Posterior vena cava (tissue), 2 donors: ENCODE measurements at places on chromosomes 5 and 9. TPM values are rescaled to one million over a fixed set of nuclear protein-coding genes. Genes with fewer than 3 reads are reported as not detected.

- DNase-seq: no peak
These were observed at the start of gene OR13F1 for GRCh38 chr9:104503963-104504362. TSS of gene OR13F1 (plus strand) at chr9:104504263. CDS start at chr9:104504263, 0 bp downstream.

The RMND5B gene
- 29.2 TPM for total RNA-seq

GRCh38 chr5:53481887-53482716 is 1.7 kb downstream of the FST start:
- DNase-seq: peak; percentile 95

DNA sequence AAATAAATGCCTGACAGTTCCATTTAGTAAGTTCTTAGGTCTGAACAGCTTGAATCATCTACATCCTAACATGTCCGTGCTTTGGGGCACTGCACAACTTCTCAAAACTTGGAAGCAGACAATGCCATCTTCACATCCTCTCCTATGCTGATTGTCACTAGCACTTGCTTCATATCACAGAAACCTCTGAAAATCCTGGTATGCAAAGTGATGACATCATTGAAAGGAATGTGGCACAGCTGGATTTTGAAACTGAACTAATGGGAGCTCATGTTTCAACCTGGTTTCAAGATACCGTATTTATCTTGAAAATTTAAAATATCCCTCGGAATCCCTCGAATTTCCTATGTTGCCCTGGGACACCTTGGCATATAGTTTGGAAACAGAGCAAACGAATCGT is 490.2 kb upstream of the DAP start:
- DNase-seq: no peak

DNA sequence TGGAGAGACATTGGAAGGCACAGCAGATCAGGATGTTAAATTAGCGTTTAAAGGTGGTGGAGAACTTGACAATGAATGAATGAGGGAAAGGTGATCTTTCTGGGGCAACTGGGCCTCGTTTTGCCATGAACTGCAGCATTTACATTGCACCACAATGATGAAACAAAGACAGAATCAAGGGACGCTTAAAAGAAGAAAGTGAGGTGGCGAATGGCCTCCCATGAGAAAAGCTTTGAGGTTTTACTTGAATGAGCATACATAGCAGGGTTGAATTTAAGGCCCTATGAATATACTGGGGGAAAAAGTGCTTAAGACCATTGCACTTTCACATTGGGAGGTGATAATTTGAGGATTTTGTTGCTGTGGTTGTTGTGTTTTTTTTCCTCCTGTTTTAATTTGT is 476.4 kb downstream of the ISL1 start:
- no peak for DNase-seq

- DNase-seq: no peak
These were observed 72.8 kb upstream of the PITX1 start for GRCh38 chr5:135106610-135107471.

The ROPN1L gene
- 0.67 TPM for total RNA-seq

- DNase-seq: no peak
These were observed 62.1 kb downstream of the SLC44A1 start for GRCh38 chr9:105306351-105307140.

DNA sequence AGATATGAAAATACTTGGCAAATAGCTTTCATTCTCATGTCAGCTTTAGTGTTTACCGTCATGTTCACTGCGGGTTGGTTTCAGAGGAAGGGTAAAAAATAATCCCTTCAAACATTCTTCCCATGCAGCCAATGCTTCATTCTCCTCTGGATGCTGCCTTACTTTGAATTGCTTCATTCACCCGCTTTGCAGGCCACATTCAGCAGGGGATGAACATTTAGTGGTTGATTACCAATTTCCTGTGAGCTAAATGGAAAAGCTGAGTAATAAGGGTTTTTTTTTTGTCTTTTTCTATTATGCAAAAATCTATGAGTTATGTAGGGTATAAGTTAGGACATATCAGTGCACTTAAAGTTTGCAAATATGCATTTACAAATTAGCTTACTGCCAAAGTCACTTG is 96.3 kb upstream of the MEF2C start:
- DNase-seq: no peak

- DNase-seq: no peak
These were observed 73.2 kb upstream of the FAM120A start for GRCh38 chr9:93378276-93378675.

DNA sequence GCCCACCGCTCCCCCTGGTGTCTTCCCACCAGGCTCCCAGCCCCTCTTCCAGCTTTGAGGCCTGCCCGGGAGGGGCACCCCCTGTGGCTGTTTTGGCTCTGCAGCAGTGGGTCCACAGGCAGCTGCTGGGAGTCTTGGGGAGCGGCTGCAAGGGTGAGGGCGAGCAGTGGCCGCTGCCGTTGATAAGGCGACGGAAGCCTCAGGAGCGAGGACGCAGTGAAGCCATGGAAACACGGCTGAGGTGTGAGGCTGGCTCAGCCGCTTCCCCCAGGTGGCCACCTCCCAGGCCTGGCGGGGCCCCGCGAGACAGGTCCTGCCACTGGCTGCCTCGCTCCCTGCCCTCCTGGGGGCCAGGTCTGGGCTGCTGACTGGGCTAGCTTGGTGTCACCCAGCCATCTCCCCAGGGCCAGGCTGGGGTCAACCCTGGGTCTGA is 41.5 kb downstream of the CXXC5 start:
- DNase-seq: no peak

DNA sequence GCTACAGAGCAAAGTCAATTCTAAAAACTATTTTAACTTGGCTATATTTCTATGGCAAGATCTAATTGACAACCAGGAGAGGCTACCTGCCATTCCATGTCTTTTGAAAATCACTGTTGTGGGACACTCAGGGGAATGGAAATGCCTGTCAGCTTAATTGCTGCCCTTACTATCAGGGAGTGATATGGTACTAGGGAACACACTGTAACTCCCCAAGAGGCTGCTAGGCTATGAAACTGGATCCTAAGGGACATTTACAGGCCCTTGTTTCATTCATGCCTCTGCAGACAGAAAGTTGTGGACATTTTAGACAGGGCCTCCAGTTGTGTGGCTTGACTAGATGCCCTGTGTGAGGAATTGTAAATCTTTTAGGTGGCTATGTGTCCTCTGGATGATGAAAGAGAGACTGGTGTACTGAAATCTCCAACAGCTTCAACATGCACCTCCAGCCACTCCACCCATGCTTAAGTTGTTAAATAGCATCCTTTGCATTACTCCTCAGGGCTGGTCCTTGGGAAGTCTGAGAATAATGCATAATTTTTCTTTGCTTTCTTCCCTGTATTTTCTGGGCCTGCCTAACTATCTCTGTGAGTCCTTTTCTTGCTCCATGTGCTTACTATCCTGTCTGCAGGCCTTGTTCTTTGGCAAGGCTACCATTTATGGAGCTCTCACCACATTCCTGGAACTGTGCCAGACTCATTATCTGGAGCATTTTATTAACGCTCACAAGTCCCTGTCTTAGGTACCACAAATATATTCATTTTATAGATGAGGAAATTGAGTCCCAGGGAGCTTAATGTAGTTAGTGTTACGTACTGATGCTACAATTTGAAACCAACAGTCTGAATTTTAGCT is 3.2 kb downstream of the MROH2B start:
- no peak for DNase-seq

- no peak for DNase-seq
These were observed 168.0 kb downstream of the CCDC171 start for GRCh38 chr9:15720861-15721260.

DNA sequence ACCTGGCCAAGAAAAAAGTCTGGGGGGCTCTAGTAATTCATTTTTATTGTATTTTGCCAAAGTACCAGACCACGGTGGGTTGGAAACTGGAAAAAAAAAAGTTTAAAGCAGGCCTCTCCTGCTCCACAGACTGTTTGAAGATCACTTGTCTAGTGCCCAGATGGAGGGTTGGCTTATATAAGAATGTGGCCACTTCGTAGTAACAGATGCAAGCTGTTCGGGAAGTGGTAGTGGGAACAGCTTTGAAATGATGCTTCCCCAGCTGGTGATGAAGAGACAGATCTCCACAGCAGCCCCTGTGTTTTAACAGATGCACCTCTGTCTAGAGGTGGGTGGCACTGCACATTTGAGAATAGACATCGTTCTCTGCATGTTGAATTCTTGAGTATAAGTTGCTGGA is 54.3 kb upstream of the DMRT3 start:
- DNase-seq: no peak

DNA sequence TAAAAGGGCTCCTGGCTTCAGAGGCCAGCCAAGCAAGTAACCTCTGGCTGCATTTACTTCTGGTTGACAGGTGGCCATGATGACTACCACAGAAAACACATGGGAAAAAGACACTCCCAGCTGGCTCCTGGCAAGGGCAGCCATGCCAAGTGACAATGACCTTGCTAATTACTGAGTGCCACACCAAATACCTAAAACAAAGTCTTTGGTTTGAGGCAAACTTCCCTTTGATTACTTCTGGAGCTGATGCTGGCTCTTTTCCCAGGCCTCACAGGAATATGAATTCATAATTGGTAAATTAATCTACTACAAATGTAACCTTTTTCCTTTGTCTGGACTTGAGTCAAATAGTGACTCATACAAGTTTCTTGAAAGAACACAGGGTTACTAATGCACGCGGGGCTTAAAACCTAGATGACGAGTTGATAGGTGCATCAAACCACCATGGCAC is 61.0 kb downstream of the LPAR1 start:
- DNase-seq: no peak

DNA sequence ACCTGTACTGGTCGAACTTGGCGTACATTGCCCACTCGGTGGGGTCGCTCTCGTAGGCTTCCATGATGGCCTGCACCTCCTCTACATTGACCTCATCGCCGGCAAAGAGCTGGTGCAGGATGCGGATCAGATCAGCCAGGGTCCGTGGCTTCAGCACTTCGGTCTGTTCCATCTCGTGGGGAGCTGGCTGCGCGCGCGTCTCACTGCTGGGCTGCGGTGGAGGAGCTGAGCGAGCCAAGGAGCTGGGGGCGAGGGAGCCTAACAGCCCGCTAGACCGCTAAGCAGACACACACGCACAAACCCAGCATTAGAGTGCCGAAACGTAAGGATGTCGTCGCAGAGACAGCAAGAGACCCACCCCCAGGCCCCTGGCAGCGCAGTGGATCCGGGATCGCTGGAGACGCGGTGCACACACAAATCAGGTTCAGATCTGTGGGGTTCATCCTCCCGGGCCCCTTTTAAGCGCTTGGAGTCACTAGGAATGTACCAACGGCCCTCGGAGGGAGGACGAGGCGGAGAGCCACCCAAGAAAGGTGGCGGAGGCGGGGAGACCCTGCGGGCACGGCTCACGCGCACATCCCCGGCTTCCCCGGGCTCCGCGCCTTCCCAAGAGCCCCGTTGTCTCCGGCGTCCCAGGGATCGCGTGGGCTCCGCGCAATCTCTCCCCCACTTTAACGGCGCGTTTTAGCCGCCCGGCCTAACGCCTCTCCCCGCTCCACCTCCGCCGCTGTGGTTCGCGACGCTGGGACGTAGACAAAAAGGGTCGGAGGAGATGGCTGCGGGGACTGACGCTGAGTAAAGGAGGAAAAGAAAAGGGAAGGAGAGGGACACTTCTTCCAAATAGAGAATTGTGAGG is at the start of gene CDO1:
TSS of gene CDO1 (minus strand) at position 434 of the 856 bp plus-strand sequence. CDS start at position 172, 262 bp downstream.
- peak; percentile 86 for DNase-seq

DNA sequence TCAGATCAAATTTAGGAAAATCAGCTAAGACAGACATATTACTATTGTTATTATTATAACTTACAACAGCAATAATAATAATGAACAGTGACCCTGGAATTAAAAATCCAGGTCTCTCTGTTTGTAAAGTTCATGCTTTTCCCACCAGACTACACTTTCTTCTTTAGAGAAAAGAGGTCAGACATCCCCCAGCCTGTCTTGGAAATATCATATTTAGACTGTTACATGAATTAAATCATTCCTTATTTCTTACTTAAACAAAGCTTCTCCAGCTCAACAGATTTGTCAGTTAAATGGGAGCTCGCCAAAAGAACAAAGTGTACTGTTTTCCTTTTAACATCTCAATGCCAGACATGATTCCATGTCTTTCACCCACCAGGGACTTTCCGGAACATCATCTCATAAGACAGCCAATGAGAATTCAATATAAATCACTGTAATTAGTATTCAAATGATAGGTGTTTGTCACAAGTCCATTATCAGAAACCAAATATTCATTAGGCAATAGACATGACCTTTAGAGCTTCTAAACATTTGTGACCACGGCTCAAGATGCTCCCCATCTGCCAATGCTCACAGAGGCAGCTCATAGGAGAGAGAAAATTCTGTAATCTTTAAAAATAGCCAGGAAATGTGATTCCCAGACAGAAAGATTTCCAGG is 351.9 kb downstream of the ENC1 start:
- no peak for DNase-seq

The GPX3 gene
- total RNA-seq: 1,026 TPM

- peak; percentile 40 for DNase-seq
These were observed 5.9 kb upstream of the GADD45G start for GRCh38 chr9:89598926-89599325.
